Neural crest cell (in vitro differentiated cells): ENCODE measurements at places on chromosomes 6 and 20.

GRCh38 chr6:31572041-31572911 lies at the start of gene LTA:
Gene LTA (plus strand): TSS chr6:31572289. CDS start chr6:31572743, 454 bp downstream.
- no peak for DNase-seq

GRCh38 chr6:52162940-52163908 lies 23.0 kb upstream of the IL17A start:
- no peak for DNase-seq

DNA sequence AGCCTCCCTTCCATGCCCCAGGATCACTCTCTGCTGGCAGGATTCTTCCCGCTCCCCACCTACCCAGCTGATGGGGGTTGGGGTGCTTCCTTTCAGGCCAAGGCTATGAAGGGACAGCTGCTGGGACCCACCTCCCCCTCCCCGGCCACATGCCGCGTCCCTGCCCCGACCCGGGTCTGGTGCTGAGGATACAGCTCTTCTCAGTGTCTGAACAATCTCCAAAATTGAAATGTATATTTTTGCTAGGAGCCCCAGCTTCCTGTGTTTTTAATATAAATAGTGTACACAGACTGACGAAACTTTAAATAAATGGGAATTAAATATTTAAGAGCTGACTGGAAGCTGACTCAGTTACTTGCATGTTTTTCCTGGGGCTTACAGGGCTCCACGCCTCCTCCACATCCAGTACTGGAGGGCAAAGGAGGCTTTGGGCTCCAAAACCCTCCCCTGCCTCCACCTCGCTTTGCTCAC lies 24.3 kb upstream of the FANCE start:
- no peak for DNase-seq

GRCh38 chr6:25384967-25385366 lies 105.8 kb downstream of the CARMIL1 start:
- DNase-seq, result no peak

- DNase-seq, result no peak
Measured at GRCh38 chr6:21342501-21342900, 251.1 kb upstream of the SOX4 start.

- DNase-seq, result peak; percentile 64
Measured at GRCh38 chr6:83708970-83709747, at the start of gene SNAP91. Gene SNAP91 (minus strand): TSS chr6:83709101. CDS start chr6:83707927, 1,174 bp downstream.

- DNase-seq, result no peak
Measured at GRCh38 chr6:90559931-90560330, 26.9 kb downstream of the MAP3K7 start.

- DNase-seq, result no peak
Measured at GRCh38 chr6:151693366-151693765, 114.1 kb upstream of the ESR1 start.

- no peak for DNase-seq
Measured at GRCh38 chr20:2956480-2956879, 83.2 kb downstream of the PTPRA start.

DNA sequence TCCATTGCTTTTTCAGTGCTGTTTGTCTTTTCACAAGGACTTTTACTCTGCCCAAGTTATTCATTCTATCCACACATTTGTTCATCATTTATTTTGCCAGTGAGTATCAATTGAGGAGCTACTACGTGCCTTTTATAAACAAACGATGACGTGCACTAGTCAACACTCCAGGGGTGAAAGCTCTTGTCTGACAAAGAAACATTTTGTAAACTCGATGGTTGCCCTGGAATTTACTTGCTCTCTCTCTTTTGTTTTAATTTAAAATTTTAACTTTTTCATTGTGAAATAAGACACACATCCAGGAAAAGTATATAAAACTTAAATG lies 8.3 kb upstream of the MRPS18A start:
- DNase-seq, result no peak

GRCh38 chr6:47303342-47303741 lies 6.4 kb downstream of the TNFRSF21 start:
- DNase-seq, result no peak

GRCh38 chr20:41029150-41029901 lies 704 bp downstream of the TOP1 start:
- DNase-seq, result peak; percentile 15

DNA sequence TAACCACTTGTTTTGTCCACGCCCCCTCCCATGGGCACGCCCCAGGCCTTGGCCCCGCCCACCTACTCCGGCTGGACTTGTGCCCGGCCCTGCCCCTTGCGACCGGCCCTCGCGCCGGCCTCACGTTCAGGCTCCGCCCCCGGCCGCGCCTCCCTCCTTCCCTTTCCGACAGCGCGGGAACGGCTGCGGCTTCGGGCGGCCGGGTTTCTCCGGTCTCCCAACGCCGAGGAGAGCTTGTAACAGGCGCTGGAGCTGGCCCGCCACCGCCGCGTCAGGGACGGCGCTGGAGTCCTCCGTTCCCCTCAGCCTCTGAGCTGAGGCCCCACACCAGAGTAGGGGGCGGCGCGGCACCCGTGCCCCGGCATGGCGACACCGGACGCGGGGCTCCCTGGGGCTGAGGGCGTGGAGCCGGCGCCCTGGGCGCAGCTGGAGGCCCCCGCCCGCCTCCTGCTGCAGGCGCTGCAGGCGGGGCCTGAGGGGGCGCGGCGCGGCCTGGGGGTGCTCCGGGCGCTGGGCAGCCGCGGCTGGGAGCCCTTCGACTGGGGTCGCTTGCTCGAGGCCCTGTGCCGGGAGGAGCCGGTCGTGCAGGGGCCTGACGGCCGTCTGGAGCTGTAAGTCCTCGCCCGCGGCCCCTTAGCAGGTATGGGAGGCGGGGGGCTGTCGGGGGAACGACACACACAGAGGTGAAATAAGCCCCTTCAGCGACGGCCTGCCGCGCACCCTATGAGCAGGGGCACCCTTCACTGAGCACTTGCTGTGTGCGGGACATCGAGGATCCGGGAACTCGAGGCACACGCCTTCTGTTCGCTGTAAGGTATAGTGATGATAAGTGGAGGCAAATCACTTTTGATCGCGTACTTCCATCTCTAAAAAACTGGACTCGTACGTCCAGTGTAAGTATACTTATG lies at the start of gene FANCE:
TSS of gene FANCE (plus strand) at position 156 of the 908 bp plus-strand sequence. CDS start at position 364, 208 bp downstream.
- peak; percentile 100 for DNase-seq
